ENCODE measurements at places on chromosomes 12 and 14.

- no peak for DNase-seq
Measured at GRCh38 chr14:57796556-57796955, 69.3 kb downstream of the SLC35F4 start.

GRCh38 chr12:100398307-100398706 is 41.4 kb downstream of the SLC17A8 start:
- DNase-seq, result no peak

GRCh38 chr12:12983420-12984035 is 16.5 kb downstream of the HEBP1 start:
- DNase-seq, result peak; percentile 50

GRCh38 chr12:108712925-108713203 is 18.5 kb downstream of the CORO1C start:
- no peak for DNase-seq

- DNase-seq, result no peak
Measured at GRCh38 chr12:57142121-57142520, 5.3 kb downstream of the LRP1-AS start.

All from HEK293T (cell line).